ENCODE measurements at places on chromosomes 2 and 18.

DNA sequence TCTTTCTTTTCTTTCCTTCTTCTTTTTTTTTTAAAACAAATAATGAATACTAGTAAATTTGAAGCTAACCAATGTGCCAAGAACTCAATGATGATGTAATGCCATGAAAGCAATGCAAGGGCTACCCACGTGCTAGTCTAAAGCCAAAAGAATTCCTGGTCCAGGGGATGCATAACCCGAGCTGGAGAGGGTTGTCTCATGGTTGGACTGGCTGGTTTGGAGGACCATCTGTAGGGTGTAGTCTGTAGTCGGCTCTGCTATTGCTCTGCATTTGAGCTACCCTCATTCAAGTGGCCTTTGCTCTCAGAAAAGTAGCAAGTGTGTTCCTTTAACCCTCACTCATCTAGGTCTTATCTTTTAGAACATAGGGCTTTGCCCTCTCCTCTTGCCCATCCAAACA, 469.6 kb upstream of the CELF4 start:
- DNase-seq: no peak

DNA sequence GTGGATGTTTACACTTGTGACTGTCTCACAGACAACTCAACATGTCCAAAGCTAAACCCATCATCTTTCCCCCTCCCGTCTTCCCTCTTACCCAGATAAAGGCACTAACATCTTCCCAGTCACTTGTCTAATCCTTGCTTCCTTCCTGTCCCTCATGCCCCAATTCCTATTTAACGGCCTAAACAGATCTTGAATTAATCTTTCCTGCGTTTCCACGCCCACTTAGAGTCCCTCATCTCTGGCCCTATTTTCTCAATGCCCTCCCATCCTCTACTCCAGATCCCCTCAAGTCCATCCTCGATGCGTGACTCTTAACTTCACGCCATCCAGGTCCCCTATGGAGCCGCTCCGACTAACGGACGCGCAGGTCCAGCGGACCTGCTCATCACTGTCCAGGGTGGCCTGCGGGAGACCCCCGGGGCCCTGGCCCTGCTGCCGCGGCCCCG, 682 bp upstream of the SCLY start:
- no peak for DNase-seq

GRCh38 chr18:58095655-58096054, 51.6 kb downstream of the NEDD4L start:
- no peak for DNase-seq

DNA sequence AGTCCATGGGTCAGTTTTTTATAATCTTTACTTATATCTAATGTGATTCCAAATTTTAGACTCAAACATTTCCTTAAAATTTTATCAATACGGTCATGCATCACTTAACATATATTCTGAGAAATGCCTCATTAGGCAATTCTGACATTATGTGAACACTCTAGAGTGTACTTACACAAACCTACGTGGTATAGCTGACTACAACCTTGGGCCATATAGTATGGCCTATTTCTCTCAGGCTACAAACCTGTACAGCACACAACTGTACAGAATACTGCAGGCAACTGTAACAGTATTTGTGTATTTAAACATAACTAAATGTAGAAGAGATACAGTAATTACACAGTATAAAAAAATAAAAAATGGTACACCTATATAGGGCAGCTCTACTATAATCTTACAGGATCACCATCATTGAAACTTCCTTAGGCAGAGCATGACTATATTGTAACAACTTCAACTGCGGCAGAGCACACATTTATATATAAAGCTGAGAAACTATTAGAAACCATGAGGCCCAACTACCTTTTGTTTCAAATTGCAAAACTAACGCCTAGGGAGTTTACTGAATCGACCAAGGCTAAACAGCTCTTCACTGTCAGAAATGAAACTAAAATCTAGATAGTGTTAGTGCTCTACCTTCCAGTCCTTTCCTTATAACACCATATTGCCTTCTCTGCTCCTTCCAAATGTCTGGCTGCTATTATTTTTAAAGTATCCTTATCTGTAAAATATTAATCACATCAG, 6.9 kb downstream of the YES1 start:
- DNase-seq: no peak

DNA sequence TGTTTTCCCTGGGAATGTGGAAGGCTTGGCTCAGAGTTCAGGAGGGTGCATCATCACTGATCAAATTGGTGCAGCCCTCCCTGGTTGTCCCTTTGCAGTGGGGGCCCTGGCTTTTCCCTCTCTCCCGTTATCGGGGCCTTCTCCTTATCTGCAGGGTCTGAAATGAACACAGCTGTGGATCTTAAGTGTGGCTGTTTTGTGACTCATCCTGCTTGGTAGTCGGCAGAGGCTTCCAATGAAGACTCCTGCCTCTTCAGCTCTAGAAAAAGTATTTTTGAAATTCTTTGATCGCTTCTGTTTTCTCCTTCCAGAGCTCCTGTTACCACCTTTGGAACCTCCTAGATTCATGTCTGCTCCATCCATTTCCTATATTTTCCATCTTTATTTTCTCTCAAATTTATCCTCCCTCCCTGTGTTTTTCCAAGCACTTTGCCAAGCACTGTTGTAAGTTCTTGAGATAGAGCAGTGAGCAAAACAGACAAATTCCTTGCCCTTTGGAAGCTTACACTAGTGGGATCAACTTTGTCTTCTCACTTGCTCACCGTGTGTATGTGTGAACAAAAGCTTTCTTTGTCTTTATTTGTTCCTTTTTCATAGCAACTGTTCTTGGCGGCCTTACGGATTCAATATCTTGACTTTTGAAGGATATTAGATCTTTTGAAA, 45.7 kb downstream of the RALB start:
- peak; percentile 56 for DNase-seq

DNA sequence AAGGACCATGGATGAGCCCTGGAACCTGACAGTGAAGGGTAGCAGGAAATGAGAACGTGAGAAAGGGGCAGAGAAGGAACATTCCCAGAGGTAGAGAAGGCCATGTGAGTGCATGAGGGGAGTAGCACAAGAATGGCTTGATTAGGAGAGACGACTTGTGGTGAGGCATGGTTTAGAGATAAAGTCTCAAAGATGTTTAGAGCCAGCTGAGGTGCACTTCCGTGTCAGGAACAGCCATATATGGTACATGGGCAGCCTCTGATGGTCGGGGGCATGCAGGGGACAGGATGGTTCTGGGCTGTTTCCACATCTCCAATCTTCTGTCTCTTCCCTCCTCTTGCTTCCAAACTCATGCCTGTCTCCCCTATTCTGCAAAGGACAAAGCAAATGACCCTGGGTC, 28.8 kb upstream of the EFEMP1 start:
- no peak for DNase-seq

- no peak for DNase-seq
These were observed 8.0 kb upstream of the D2HGDH start for GRCh38 chr2:241726459-241726858.

DNA sequence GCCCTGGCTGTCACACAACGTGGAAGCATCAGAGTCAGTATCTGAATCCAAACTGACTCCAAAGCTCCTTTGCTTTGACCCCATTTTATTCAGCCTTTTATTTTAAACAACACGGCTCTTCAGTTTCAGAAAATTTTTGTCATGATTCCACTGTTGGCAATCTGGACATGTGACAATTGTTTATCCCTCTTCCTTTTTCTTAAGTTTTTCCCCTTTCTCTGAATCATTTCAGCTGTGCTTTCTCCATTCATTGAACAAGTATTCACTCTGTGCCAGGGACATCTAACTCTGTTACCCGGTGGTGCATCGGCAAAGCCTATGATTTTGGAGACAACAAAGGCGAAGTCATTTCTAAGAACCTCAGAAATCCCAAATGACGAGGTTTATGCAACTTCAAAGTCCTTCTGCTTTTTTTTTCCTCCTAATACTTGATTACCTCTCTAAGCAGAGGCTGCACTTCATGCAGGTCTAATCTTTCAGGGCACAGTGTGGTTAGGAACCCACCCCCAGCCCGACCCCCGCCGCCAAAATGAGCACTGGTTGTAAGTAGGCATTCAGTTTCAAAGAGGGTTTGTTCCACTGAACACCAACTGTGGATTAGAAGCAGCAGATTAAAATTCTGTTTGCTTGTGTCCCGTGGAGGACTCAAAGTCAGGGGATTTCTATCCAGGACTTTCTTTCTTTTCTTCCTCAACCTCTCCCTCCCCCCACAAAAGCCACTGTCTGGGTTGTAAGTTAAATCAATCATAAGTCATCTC, 18.6 kb downstream of the ST6GAL2 start:
- DNase-seq: no peak

DNA sequence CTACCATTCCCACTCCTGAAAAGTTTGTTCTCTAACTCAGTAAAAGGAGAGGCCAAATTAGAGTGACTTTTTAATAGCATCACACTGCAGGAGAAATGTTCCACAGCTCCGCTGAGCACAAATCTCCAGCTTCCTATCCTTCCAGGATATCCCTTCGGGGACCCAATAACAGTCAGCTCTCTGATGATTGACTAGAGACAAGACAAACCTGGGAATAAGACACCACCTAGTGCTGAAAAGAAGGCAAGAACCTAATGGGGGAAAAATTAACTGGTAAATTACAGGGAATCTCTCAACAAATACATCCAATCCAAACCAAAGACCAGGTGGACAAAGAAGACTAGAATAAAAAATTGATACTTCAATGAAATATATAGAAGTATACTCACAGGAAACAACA, 977.1 kb upstream of the SOX11 start:
- no peak for DNase-seq

- no peak for DNase-seq
These were observed 39.4 kb downstream of the SH2D6 start for GRCh38 chr2:85457877-85458316.

DNA sequence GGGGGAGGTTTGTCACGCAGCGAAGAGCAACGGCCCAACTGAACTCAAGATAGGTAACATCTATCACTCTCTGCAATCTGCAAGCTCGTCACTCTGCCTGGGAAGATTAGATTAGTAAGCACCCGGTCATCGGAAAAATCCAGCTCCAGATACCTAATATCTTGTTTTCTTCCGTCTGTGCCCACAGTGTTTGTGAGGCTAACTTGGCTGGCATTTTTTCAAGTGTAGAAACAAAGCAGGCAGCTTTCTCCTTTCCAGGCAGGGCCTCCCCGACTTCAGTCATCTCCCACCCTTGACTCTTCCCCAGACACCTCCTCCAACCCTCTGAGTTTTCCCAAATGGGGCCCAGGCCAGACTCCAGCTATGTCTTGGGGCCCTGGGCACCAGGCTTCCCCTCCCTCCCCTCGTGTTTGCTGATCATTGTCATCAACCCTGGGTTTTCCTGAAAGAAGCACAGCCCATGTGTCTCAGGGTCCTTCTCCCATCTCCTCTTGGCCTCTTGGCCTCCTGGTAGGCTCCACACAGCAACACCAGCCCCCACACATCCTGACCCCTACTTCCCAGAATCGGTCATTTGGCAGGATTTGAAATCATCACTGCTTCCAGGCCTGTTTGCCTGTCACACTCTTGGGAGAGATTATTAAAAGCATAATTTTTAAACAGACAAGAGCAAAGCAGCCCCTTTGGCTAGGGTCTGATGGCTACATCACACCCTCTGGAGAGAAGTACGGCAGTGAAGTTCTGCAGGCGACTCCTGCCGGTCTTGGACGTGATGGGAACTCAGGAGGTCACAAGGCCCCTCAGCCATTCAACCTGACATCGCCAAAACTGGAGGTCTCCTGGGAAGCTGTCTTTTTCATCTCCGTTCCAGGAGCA, 144.9 kb upstream of the ID2 start:
- peak; percentile 81 for DNase-seq

- DNase-seq: peak; percentile 36
These were observed 39.5 kb downstream of the SDC1 start for GRCh38 chr2:20185176-20186022.

Measured in trophoblast cell (in vitro differentiated cells and primary cell).